ENCODE measurements at places on chromosomes 2 and 18.

DNA sequence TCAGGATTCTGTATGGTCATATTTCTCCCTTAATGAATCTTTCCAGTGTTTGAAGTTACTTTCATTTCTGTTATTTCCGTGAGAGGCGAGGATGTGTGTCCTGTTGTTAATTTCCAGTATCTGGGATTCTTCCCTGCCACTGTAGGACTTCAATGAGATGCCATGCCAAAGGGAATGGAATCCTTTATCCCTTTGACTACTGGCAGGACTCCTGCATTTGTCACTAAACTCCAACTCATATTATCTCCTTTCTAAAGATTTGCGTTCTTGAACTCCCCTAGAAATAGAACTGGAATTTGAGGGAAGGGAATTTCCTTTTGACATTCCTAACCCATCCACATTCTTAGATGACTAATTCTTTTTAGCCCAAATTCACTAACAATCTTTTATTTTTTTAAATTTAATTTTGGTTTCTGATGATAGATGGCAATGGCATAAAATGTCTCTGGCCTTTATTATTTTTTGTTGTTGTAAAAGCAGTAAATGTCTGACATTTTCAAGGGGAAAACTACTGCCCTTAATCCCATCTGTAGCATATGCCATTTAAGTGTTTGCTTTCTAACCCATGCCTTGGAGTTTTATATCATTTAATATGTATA, 87.8 kb upstream of the EML6 start:
- peaks cover 13% of the 10 kb centered on the region for H3K4me1 ChIP-seq
- DNase-seq: no peak
- H3K36me3 ChIP-seq: peaks cover 90% of the 10 kb centered on the region
- H3K27ac ChIP-seq: no peak overlapping the region
- no peak overlapping the region for H3K4me3 ChIP-seq
- H3K27me3 ChIP-seq: no peaks in the 10 kb centered on the region

GRCh38 chr2:85516653-85517389, 22.1 kb upstream of the MAT2A start:
- H3K4me3 ChIP-seq: no peak overlapping the region
- no peak for DNase-seq
- H3K27ac ChIP-seq: no peak overlapping the region
- no peaks in the 10 kb centered on the region for H3K4me1 ChIP-seq
- H3K27me3 ChIP-seq: no peaks in the 10 kb centered on the region
- no peaks in the 10 kb centered on the region for H3K36me3 ChIP-seq

DNA sequence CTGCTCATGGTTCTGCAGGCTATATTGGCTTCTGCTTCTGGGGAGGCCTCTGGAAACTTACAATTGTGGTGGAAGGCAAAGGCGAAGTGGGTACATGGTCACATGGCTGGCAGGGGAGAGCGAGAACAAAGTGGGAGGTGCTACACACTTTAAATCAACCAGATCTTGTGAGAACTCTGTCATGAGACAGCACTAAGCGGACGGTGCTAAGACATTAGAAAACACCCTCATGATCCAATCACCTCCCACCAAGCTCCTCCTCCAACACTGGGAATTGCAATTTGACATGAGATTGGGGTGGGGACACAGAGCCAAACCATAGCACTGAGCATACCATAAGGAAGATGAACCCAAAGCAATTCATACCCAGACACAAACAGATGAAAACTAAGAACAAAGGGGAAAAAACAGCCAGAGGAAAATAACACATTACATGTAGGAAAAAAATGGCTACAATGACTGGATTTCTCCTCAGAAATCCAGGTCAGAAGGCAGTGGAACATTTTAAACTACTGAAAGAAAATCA, 31.1 kb upstream of the INO80C start:
- H3K4me1 ChIP-seq: peaks cover 10% of the 10 kb centered on the region
- H3K27me3 ChIP-seq: no peaks in the 10 kb centered on the region
- no peaks in the 10 kb centered on the region for H3K36me3 ChIP-seq
- DNase-seq: no peak
- no peak overlapping the region for H3K4me3 ChIP-seq
- H3K27ac ChIP-seq: no peak overlapping the region

DNA sequence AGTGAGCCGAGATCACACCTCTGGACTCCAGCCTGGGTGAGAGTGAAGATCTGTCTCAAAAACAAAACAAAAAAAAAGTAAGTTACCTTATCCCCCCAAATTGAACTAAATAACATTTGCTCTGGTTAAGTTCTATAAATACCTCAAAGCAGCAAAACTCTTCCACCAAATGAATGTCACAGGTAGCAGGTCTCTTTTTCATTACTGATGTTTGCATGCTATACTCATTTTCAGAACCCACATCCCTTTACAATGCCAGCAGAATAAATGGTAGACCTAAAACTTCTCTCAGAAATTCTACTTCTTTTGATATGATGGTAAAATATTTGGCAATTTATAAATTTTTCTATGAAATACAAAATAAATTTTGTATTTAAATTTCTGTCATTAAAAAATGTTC, 22.3 kb downstream of the INO80D start:
- no peak for DNase-seq
- H3K27me3 ChIP-seq: no peaks in the 10 kb centered on the region
- H3K27ac ChIP-seq: no peak overlapping the region
- no peaks in the 10 kb centered on the region for H3K4me1 ChIP-seq
- no peak overlapping the region for H3K4me3 ChIP-seq

DNA sequence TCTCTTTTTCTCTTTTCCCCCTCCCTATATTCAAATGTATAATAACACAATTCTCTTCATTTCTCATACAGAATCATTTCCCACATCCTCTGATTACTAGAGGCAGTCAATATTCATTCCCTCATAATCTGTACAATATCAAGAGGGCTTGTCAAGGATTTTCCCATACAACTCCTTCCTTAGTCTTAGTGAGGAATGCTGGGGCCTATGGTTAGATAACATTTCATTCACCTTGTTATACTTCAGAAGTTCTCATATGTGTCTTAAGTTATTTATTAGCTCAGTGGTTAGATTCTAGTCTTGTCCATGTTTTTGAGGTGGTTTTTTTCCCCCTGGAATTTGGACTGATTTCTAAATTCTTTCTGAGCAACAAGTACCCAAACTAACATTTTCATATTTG, 289.5 kb downstream of the PDE11A start:
- no peak overlapping the region for H3K4me3 ChIP-seq
- H3K27ac ChIP-seq: no peak overlapping the region
- H3K36me3 ChIP-seq: no peaks in the 10 kb centered on the region
- no peak for DNase-seq
- H3K27me3 ChIP-seq: no peaks in the 10 kb centered on the region
- peaks cover 12% of the 10 kb centered on the region for H3K4me1 ChIP-seq

GRCh38 chr2:18623782-18624181, 34.4 kb upstream of the NT5C1B start:
- no peak overlapping the region for H3K4me3 ChIP-seq
- no peak overlapping the region for H3K27ac ChIP-seq
- no peaks in the 10 kb centered on the region for H3K27me3 ChIP-seq
- no peaks in the 10 kb centered on the region for H3K36me3 ChIP-seq

DNA sequence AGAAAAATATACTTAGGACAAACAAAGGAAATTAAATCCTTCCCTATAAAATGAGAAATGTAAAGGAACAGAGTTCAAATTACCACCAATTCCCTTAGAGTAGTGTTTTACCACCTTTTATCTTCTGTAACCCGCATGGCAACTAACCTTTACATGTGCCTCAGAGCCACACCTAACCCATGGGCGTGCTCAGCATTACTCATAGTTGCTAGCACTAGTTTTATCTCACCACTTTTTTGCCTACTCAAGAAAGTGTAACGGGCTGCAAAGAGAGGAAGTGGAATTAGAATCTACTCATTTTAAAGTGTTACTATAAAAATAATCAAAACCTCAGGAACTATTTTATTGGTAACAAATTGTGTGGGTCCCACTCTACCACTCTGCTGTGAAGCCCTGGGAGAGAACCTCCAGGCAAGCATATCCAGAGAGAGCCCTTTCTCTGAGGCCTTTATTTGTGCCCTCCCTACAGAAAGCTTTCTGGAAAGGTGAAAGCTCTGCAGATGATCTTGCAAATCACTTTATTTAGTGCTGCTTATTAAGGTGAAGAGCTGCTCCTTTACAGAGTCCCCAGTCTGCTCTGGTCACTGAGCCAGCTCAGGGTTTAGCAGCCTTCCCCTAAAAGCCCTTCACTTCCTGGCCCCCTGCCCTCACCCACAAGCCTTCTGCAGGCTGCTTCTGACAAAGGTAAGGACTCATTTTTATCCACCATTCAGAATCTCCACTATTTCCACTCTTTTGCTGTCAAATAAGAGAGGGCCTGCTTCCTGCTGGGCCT, 98.8 kb downstream of the TRABD2A start:
- H3K27me3 ChIP-seq: no peaks in the 10 kb centered on the region
- H3K27ac ChIP-seq: peak overlapping the region; percentile 79
- no peaks in the 10 kb centered on the region for H3K36me3 ChIP-seq
- H3K4me3 ChIP-seq: no peak overlapping the region
- peaks cover 46% of the 10 kb centered on the region for H3K4me1 ChIP-seq

DNA sequence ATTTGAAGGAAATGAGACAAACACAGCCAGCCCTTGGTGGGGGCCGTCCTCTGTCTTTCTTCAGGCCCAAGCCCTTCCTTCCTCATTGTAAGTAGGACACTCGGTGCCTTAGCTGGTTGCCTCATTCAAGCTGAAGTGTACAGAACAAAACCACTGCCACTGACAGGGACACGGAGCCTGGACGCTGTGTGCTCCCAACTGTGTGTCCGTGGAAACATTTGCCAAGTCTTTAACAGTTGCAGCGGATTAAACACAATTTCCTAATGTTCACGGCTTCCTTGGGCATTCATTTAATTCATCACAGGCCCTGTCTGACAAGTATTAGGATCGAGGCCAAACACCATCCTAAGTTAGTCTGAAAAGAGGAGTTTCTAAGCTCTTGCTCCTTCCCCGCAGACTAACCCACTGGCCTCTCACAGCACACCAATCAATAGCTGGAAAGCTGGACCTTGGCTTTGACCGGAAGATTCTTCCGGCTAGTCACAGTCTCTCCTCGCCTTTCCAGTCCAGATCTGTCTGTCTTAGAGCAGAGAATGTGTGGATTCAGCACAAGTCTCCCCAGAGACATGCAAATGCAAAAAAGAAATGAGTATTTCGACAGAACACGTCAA, 68.7 kb upstream of the ACSL3 start:
- H3K27ac ChIP-seq: no peak overlapping the region
- no peaks in the 10 kb centered on the region for H3K27me3 ChIP-seq
- DNase-seq: no peak
- no peak overlapping the region for H3K4me3 ChIP-seq
- H3K36me3 ChIP-seq: no peaks in the 10 kb centered on the region
- peaks cover 3% of the 10 kb centered on the region for H3K4me1 ChIP-seq

GRCh38 chr2:197423307-197423706, 11.5 kb downstream of the SF3B1 start:
- H3K4me3 ChIP-seq: no peak overlapping the region
- peaks cover 56% of the 10 kb centered on the region for H3K36me3 ChIP-seq
- H3K4me1 ChIP-seq: peaks cover 35% of the 10 kb centered on the region
- H3K27me3 ChIP-seq: no peaks in the 10 kb centered on the region

GRCh38 chr2:176535467-176536113, 266.3 kb downstream of the MTX2 start:
- H3K36me3 ChIP-seq: no peaks in the 10 kb centered on the region
- H3K27ac ChIP-seq: no peak overlapping the region
- DNase-seq: no peak
- no peak overlapping the region for H3K4me3 ChIP-seq
- no peaks in the 10 kb centered on the region for H3K27me3 ChIP-seq
- no peaks in the 10 kb centered on the region for H3K4me1 ChIP-seq

GRCh38 chr2:192546565-192546964, 351.8 kb upstream of the TMEFF2 start:
- DNase-seq: no peak
- H3K36me3 ChIP-seq: no peaks in the 10 kb centered on the region
- H3K27ac ChIP-seq: no peak overlapping the region

GRCh38 chr2:219571311-219572236, at the start of gene OBSL1:
OBSL1 (minus strand) TSS chr2:219571539; CDS start chr2:219571232, 307 bp downstream.
- DNase-seq: no peak
- no peaks in the 10 kb centered on the region for H3K4me1 ChIP-seq
- no peaks in the 10 kb centered on the region for H3K36me3 ChIP-seq
- H3K27ac ChIP-seq: no peak within 1 kb of the TSS

- no peaks in the 10 kb centered on the region for H3K36me3 ChIP-seq
- no peaks in the 10 kb centered on the region for H3K27me3 ChIP-seq
- H3K27ac ChIP-seq: peak overlapping the region; percentile 7
- no peaks in the 10 kb centered on the region for H3K4me1 ChIP-seq
- H3K4me3 ChIP-seq: peak overlapping the region; percentile 31
These were observed 81.2 kb upstream of the SNTG2 start for GRCh38 chr2:869357-869871.

- no peak overlapping the region for H3K27ac ChIP-seq
- peaks cover 2% of the 10 kb centered on the region for H3K4me1 ChIP-seq
- no peaks in the 10 kb centered on the region for H3K36me3 ChIP-seq
- H3K4me3 ChIP-seq: no peak overlapping the region
These were observed 42.6 kb upstream of the MTCL1 start for GRCh38 chr18:8662560-8663255.

GRCh38 chr2:67526283-67526682, 129.2 kb downstream of the ETAA1 start:
- no peaks in the 10 kb centered on the region for H3K27me3 ChIP-seq
- no peak for DNase-seq
- no peaks in the 10 kb centered on the region for H3K4me1 ChIP-seq
- H3K4me3 ChIP-seq: no peak overlapping the region
- no peaks in the 10 kb centered on the region for H3K36me3 ChIP-seq

GRCh38 chr18:77054288-77054605, 78.3 kb downstream of the MBP start:
- H3K27me3 ChIP-seq: no peaks in the 10 kb centered on the region
- DNase-seq: no peak
- peak overlapping the region; percentile 56 for H3K4me3 ChIP-seq
- H3K4me1 ChIP-seq: peaks cover 36% of the 10 kb centered on the region

GRCh38 chr2:230666885-230667712, 45.5 kb upstream of the CAB39 start:
- no peaks in the 10 kb centered on the region for H3K36me3 ChIP-seq
- no peak overlapping the region for H3K27ac ChIP-seq
- no peaks in the 10 kb centered on the region for H3K27me3 ChIP-seq
- DNase-seq: no peak
- H3K4me3 ChIP-seq: no peak overlapping the region

GRCh38 chr2:217823626-217824025, 179.2 kb downstream of the TNS1 start:
- DNase-seq: no peak
- no peaks in the 10 kb centered on the region for H3K36me3 ChIP-seq
- H3K4me3 ChIP-seq: no peak overlapping the region

- peaks cover 60% of the 10 kb centered on the region for H3K4me1 ChIP-seq
- no peak within 1 kb of the TSS for H3K27ac ChIP-seq
- H3K4me3 ChIP-seq: peak within 1 kb of the TSS; percentile 55
- peak; percentile 30 for DNase-seq
- peaks cover 29% of the 10 kb centered on the region for H3K27me3 ChIP-seq
- no peaks in the 10 kb centered on the region for H3K36me3 ChIP-seq
These were observed at the start of gene GATA6 for GRCh38 chr18:22169011-22169888. GATA6 (plus strand) TSS chr18:22169589; CDS start chr18:22171145, 1,556 bp downstream.

- H3K27me3 ChIP-seq: no peaks in the 10 kb centered on the region
- no peak overlapping the region for H3K27ac ChIP-seq
- no peak for DNase-seq
- peaks cover 6% of the 10 kb centered on the region for H3K36me3 ChIP-seq
- H3K4me1 ChIP-seq: no peaks in the 10 kb centered on the region
These were observed 77.2 kb downstream of the EIPR1 start for GRCh38 chr2:3300224-3300995.

- peak overlapping the region; percentile 69 for H3K4me3 ChIP-seq
- peak overlapping the region; percentile 70 for H3K27ac ChIP-seq
- H3K36me3 ChIP-seq: peaks cover 2% of the 10 kb centered on the region
- DNase-seq: no peak
- H3K27me3 ChIP-seq: no peaks in the 10 kb centered on the region
- H3K4me1 ChIP-seq: peaks cover 6% of the 10 kb centered on the region
These were observed 359 bp downstream of the TGFBRAP1 start for GRCh38 chr2:105329197-105329554.
